ENCODE measurements at places on chromosomes 12 and 14.
A peak's percentile ranks its signal among the peaks of the same experiment; 100 is the strongest.

DNA sequence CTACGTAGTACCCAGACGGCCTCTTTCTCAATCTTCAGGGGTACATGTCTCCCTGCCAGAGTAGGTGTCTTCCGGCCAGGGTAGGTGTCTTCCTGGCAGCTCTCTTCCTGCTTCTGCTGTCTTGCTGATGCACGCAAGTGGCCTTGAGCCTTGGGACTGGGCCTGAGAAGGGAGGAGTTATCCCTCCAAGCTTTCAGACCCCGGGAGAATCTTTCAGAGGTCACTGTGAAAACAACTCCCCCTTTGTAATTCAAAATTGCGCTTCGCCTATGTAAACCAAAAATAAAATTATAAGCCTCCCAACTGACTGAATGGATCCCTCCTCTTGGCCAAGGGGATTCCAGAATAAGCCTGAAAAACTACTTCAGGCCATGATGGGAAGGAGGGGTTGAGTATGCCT lies 87.3 kb upstream of the NUDT4 start:
- DNase-seq, result no peak

GRCh38 chr12:8455727-8456360 lies at the start of gene CLEC6A:
Gene CLEC6A (plus strand): TSS chr12:8455962. CDS start chr12:8456112, 150 bp downstream.
- no peak for DNase-seq

GRCh38 chr14:59707778-59708561 lies 131.4 kb upstream of the CCDC175 start:
- DNase-seq, result no peak

DNA sequence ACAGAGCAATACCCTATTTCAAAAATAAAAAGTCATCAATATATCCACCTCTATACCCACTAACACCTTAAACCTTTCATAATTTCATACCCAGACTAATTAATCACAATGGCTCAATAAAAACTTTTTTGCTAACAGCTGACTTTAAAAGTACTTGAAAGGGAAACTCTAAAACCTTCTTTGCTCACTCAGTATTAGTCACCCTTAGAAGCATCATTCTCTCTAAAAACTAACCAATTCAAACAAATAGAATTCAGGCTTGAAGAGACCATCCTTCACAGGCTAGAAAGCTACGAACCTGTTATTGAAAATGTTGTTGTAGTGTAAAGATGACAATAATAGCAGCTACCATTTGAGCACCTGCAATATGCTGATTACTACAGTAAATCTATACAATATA lies 37.2 kb downstream of the HECTD1 start:
- no peak for DNase-seq

GRCh38 chr12:24778486-24779304 lies 170.2 kb downstream of the BCAT1 start:
- DNase-seq, result no peak

GRCh38 chr12:60173224-60174170 lies 577.7 kb downstream of the SLC16A7 start:
- no peak for DNase-seq

DNA sequence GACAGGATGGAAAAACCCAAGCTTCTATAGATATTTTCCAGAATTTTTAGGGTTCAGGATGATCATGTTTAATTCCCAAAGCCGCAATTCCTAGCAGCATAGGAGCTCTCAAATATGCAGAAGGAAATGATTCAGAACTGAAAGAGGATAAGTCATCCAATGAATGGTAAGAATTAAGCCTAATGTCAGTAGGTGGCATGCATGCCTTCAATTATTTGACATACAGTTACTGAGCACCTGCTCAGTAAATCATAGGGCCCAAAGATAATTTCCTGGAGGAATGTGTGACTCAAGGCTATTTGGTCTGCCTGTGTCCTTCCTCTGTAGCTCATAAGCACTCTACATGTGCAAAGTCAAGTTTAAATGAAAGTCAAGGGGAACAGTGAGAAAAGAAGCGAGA lies 116.8 kb upstream of the SLC38A4 start:
- DNase-seq, result no peak

DNA sequence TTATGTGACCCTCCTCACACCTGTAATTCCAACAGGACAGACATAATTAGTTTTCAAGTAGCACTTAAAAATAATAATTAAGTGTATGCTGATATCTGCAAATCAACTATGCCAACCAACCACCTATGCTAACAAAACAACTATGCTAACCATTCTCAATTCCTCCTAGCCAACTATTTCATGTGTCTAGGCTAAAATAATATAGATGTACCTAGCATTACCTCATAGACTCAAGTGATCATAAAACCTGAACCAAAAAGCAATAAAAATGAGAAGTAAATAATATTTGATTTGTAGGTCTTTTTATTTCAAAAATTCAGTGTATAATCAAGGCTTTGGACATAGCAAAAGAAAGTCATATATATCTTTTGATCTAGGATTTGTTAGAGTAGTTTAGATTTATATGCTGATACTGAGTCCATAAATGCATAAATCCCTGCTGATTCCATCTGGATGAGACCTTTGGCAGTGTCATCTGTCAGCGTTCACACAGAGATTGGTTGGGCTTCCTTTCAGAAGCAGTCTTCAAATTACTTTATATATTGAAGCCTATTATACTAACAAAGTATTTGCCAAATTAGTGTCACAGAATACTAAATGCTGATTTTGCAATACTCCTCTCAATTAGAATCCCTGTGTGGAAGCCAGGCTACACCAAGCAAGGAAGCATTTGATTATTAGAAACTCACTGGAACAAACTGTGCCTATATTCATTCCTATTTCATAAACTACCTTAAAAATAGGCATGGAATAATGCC lies 101.4 kb upstream of the PPM1H start:
- DNase-seq, result no peak

GRCh38 chr12:106586278-106586802 lies 3.5 kb downstream of the RFX4 start:
- no peak for DNase-seq

DNA sequence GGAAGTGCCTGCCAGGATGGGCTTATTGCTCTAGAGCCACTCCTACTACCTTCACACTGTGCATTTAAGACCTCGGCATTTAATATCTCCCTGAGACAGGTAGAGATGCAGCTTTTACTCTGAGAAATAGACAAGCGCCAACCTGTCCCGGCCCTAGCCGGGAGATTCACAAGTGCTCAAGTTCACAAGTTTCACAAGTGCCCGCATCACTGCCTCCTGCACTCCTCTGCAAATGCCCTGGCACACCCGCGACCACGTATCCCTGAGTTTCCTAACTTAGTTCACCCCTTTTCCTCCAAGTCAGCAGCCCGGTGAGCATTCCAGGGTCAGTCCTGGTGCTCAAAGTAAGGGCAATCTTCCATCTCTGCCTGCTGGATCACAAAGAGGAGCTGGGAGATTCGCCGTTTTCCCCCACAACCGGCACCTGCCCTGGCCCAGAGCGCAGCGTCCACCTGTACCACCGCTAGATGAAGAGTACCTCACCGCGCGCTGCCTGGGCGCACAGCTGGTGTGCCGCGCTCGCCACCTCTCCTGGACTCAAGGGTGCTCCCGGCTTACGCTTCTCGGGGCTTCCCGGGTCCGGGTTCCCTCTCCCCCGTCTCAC lies 5.0 kb upstream of the SLC38A4 start:
- peak; percentile 49 for DNase-seq

GRCh38 chr12:22610131-22610530 lies 14.8 kb upstream of the ETNK1 start:
- no peak for DNase-seq

DNA sequence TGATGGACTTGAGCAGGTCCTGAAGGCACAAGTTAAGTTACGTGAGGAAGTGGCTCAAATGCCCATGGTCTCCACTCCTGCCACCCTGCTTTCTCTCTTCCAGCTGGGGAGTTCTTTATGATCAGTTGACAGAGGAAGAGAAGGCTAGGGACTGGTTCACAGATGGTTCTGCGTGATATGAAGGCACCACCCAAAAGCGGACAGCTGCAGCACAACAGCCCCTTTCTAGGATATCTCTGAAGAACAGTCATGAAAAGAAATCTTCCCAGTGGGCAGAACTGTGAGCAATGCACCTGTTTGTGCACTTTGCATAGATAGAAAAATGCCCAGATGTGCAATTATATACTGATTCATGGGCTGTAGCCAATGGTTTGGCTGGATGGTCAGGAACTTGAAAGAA lies 162.4 kb upstream of the FSCB start:
- no peak for DNase-seq

DNA sequence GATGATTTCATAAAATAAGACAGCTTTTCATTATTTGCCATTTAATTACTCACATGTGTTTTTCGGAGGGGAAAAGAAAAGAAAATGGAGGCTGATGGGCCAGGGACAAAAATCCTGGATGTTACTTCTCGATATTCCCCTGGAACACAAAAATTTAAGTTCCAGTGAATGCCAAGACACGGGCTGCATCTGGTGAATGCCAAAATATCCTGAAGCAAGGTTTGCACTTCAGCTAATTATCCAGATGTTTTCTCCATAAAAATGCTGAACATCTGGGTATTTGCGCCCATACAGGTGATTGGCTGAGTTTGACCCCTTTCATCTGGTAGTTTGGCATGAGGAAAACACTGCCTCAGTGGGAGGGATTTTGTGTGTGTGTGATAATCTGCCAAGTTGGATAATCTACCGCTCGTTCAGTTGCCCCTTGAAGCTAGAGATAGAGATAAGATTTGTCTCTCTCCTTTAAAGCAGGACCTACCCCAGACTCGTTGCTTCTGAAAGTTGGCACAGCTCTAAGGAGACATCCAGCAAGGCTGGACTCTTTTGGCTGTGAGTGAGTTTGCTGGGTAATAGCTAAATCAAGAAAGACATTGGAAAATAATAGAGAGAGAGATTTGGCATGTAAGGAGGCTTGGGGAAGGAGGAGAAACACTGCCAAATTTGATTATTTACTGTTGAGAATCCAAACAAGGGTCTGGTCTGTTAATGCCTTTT lies 390.0 kb downstream of the EGLN3 start:
- no peak for DNase-seq

DNA sequence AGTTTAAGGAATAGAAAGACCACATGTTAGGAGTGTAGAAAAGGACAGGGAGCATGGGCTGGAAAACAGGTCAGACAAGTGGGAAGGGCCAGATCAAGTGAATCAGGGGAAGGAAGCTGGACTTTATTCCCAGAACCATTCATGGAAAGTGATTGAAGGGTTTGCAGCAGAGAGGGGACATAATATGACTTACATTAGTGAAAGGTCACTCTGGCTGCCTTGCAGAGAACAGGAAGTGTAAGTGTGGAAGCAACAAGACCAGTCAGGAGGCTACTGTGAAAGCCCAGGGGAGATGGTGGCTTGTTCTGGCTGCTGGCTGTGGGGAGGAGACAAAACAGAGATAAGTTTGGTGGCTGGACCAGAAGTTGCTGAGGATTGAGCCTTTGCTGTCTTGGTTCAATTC lies 69.1 kb downstream of the VCPKMT start:
- DNase-seq, result no peak

- DNase-seq, result no peak
Measured at GRCh38 chr12:79058342-79058741, 193.8 kb downstream of the SYT1 start.

Data from mucosa of descending colon (tissue), 3 donors.